ENCODE measurements at places on chromosomes 2 and 18.

DNA sequence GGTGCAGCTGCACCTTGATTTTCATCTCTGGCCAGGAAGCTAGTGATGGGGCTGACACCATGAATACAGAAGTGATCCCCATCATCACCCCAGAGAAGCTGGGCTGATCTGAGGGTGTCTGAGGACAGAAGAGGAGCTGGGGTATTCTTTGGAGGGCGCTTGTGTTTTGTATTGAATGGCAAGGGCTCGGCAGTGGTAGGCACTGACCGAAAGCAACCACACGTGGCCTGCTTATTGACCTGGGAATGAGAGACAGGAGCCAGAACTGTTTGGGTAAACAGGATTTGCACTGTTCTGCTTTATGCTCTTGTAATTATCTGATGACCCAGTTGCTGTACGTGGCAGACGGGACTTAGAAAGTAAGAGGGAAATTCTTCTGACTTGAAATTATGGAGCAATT lies 62.6 kb upstream of the RPL31 start:
- DNase-seq, result no peak

DNA sequence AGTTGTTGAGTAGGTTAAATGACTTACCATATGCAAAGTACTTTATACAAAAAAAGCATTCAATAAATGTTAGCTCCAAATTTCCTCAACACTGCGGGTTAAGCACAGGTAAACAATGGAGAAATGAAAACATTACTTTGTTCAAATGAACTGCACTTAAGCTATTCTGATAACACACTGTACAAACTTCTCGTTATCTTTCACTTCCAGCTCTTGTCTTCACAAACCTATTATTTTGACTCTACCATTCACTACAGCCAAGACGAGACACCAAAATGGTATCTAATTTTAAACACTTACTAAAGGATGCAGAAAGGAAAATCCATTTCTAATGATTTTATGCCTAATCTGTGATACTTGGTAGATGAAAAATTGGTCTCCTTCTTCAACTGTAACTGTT lies 43.8 kb downstream of the SLC40A1 start:
- DNase-seq, result no peak

- DNase-seq, result no peak
Measured at GRCh38 chr2:200042102-200042735, 86.8 kb downstream of the MAIP1 start.

DNA sequence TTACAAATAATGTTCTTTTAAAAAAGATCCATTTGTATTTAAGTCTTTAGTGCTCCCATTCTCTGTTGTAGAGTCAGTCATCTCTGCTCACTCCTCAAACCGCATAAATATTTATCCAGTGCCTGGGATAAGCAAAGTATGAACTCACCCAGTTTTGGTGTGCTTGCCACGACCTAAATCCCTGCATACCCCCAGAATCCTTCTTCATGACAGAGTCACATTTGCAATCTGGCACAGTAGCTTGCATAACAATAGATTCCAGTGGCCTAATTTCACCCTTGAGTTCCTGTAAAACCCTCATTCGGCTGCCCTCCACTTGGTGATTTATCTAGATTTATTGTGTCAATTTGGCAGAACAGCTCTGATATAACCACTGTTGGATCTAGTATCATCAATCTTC lies 92.9 kb downstream of the DTNA start:
- no peak for DNase-seq

- no peak for DNase-seq
Measured at GRCh38 chr2:233794128-233794658, 16.1 kb downstream of the MROH2A start.

DNA sequence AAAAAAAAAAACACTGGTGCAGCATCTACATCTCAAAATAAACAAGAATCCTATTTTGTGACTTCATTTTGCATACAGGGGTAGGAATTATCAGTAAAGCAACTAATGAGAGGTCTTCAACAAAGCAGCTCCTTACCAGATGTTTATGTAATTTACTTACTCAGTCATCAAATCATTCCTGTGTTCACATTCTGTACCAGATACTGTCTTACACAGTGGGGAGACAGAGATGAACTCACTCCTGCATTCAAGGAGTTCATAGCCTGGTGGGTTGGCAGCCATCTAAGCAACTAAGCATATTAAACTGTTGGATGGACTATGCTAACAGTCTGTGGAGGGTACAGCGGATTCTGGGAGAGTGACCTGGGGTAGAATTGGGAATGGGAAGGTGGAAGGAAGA lies 169.0 kb downstream of the OSR1 start:
- DNase-seq, result no peak

- no peak for DNase-seq
Measured at GRCh38 chr2:63886445-63886844, 44.7 kb downstream of the UGP2 start.

DNA sequence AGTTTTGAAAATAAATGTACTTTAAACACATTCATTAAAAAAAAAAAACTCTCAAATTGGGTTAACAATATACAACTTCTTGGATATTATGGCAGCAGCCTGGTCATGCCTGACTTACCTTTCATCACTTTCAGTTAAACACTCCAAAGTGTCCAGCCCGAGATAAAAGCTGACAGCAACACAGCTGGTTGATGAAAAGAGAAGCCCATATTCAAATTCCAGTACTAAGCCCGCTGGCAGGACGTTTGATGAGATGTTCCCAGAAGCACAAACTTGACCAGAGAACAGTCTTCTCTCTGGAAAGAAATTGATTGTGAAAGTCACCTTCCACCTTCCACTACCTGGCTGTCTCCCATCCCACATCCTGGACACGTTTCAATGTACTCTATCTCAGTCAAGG lies 586.3 kb downstream of the TDRD15 start:
- no peak for DNase-seq

DNA sequence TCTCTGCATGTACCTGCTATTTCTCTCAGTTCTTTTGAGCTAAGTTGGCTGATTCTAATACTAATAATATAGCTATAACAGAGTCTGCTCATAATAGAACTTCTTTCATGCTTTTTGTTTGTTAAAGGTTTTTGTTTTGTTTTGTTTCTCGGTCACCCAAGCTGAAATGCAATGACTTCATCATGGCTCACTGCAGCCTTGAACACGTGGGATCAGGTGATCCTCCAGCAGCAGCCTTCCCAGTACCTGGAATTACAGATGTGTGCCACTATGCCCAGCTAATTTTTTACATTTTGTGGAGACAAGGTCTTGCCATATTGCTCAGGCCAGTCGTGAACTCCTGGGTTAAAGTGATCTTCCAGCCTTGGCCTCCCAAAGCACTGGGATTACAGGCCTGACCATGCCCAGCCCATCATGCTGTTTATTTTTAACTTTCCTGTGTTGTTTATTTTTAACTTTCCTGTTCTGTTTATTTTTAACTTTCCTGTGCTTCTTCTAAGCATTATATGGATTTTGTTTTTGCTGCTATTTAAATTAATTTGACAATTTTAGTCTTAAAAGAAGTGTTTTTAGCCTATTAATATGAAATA lies 763.8 kb upstream of the CDH7 start:
- no peak for DNase-seq

DNA sequence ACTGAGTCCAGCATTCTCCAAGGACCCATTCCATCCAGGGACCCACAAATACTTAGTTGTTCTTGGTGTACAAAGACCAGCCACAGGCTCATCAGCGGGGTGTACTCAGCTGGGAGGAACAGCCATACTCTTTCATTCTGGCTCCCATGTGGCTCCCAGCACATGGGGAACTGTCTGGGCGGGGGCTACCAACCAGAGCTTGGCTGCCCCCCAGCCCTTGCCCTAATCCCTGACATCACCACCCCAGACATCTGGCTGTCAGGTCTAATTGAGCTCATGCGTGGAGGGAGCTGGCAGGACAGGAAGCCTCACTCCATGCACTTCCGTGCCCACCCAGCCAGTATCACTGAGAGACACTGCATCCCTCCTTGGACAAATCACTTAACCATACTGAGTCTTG lies 283.6 kb downstream of the DYSF start:
- DNase-seq, result no peak

GRCh38 chr2:127093648-127094210 lies 13.2 kb downstream of the BIN1 start:
- no peak for DNase-seq

GRCh38 chr2:524442-524841 lies 152.8 kb downstream of the TMEM18 start:
- DNase-seq, result no peak

DNA sequence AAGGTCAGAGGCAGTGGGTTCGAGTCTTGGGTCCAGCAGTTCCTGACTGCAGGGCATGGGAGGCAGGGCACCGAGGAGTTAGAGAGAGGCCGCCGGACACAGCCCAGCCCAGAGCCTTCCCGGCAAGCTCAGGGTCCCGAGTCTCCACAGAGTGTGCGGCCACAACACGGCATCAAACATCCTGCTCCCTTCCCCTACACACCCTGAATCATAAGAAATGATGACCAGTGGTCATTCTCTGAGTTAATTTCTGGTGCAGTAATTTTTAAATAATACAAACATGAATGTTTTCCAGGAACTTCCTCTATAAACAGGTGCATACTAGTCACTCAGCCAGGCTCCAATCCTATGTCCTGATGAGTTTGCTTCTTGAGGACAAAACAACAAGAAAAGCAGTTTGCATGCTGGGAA lies 118.0 kb downstream of the PXDN start:
- DNase-seq, result no peak

- no peak for DNase-seq
Measured at GRCh38 chr2:235066895-235067294, 115.1 kb downstream of the SH3BP4 start.

GRCh38 chr2:48508461-48509124 lies 21.4 kb upstream of the STON1 start:
- no peak for DNase-seq

- no peak for DNase-seq
Measured at GRCh38 chr2:117982376-117983033, 31.4 kb downstream of the CCDC93 start.

DNA sequence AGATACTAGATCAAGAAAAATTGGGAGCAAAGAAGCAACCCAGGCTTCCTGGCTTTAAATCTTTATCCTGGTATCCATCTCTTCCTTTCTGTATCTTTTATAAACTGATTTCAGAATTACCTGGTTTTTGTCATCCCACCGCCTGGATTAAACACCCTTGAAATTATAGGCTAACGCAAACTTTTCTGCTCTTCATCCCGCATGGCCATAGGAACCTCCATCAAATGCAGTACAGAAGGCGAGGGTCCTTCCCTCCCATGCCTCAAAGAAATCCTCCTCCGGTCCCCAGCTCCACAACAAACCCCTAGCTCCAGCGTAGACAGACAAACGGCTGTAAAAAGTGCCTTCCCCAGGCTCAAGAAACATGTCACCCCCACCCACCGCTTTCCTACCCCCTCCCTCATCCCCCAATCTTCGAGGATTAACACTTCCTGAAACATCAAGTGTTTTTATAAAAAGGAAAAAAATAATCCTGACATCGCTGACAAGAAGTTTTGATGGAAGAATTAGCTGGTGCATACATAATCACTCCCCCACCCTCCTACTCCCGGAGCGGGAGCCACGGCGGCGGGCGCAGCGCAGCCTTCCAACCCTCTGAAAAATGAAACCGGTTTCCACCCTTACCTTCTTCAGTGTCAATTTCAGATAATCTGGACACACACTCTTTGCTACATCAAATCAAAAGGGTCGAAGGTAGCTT lies 7.6 kb downstream of the DLX1 start:
- DNase-seq, result no peak

- no peak for DNase-seq
Measured at GRCh38 chr18:10743766-10744165, 217.9 kb downstream of the NAPG start.

DNA sequence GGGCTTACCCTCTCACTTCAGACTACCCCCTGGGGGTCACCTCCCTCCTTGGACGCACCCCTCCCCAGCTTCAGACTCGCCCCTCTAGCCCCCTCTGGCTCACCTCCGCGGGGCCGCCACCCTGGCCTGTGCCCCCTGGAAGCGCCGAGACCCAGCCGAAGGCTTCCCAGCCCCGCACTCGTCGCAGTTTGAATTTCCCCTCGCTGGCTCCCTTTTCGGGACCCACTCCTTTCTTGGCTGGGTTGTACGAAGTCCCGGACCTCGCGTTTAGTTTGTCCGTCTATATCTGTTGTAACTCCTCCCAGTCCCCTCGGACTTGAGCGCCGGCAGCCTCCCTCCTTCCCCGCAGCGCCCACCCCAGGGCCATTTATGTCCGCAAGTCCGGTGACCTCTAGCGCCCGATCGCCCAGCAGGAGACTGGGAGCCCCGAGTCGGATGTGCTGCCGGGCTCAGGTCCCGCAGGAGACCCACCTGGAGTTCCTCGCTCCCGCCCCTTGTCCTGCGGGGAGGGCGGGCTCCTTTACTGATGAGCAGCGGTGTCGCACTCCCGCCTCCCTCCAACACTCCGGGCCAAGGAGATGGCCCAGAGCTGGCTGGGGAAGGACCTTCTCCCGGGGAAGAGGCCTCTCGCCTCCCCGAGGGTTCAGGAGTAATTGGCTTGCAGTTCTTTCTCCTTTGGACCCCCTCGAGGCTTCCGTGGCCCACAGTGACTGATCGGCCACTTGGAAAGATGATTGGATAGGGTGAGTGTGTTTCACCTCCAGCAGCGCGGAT lies 692 bp upstream of the RAX start:
- DNase-seq, result no peak

Data from stimulated activated CD8-positive, alpha-beta memory T cell treated with anti-CD3 and anti-CD28 coated beads, Interleukin-4, amount 100 ng/mL, for 4 hours (primary cell).